GOT3 (cell line): ENCODE measurements at places on chromosomes 7 and 10.

DNA sequence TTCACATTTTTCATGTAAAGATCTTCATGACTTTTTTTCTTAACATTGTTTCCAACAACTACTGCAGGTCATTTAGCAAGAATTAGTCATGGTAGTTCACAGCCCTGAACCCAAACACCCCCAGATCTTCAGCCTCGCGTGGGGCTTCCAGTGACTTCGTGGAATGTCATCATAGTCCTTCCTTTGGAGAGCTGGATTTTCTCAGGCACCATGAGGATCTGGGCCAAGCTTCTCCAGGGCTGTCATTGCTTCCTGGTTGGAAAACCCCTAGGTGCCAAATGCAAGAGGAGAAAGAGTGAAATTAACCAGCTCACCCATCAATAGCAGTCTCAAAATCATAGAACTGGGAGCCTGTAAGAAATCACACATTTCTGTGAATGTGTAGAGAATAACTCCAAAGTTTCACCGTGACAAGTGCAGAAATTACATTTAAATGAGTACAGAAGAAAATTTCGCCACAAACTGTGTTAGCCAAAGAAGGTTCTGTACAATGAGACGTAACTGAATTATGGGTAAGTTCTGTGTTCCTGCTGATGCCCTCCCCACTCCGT, 175.4 kb downstream of the CELF2 start:
- no peak for DNase-seq

DNA sequence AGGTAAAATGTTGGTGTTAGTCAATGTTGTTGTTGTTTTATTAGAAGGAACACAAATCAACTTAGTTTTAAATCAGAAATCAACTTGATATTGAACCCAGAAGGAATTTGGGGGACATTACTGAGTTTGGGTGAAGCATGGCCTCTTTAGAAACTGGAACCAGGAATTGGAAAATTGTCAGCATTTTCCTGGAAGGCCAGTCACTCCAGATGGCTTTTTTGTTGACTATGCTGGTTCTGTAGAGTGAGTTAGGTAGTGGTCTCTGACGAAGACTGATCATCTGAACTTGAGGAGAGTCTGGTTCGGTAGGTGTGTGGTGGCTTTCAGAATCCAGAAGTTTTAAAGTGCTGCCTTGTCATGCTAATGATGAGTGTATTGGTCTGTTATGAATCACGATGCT, 111.5 kb downstream of the BMPER start:
- no peak for DNase-seq

GRCh38 chr7:51316262-51316665, 345 bp downstream of the COBL start:
- no peak for DNase-seq

DNA sequence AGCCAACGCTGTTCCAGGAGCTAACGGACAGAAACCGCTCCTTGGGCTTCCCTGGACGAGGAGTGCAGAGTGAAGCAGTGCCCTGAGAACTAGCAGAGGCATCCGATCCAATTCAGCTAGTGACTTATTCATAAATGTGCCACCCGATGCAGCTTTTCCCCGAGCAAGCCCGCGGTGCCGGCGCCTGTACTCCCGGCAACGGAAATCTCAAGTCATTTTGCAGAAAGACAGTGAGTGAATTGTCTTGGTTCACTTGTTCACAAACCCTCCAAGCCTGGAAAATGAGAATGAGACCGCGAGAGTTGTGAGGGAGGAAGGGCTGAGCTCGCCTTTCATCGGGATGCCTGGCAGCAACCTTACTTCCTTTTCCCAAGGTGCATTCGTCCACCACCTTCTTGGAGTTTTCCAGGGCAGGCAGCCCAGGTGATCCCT, 87.5 kb downstream of the COBL start:
- DNase-seq = no peak

GRCh38 chr7:94041529-94041928, 37.4 kb upstream of the BET1 start:
- DNase-seq = no peak

DNA sequence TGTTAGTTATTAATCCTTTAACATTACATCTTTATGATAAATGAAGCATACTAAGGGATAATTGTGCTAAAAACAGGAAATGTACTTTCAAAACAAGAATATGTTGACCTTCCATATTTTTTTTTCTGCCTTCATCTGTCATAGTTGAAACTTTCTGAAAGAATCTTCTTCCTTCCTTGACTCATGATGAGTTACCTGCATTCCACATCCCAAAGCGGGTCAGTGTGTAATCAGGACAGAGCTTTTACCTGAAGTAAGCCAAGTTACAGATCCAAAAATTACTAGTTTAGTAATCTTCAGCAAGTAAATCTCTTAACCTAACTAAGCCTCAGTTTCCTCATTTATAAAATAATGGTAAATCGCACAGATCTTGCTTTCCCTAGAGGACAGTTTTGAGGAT, 13.4 kb upstream of the ARL4A start:
- DNase-seq = no peak

DNA sequence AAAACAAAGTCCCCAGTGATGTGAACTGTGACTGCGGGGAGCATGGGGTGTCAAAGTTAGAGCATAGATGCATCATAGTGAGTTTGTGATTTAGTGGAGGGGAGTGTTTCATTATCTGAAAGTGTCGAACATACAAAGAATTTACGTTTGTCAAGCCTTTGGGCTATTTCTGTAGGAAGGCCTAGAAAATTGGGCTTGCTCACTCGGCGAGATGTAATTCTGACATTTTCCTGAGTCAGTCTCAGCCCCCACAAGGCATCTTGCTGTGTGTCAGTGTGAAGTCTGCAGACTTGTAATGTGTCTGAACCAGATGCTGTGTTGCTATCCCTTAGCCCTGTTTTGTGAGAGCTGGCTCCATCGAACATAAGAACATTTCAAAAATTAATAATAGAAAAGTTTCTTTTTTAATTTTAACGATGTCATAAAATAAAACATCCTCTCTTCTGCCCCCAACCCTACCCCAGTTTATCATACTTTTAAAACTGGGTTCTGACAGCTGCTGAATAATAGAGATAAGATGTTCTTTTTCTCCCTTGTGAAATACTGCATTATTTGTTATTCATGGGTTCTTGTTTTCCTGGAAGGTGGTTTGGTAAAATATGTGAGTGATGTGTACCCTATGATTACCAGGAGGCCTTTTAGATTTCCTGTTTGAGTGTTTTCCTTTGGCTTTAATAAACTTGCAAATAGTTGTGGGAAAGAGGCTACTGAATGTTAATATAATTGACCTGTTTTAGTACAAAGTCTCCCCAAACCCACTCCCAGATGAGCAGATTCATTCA, 207.4 kb downstream of the GPR158 start:
- DNase-seq = no peak

GRCh38 chr7:29335188-29336083, 140.9 kb downstream of the CHN2 start:
- DNase-seq = no peak

- no peak for DNase-seq
These were observed 61.7 kb downstream of the VOPP1 start for GRCh38 chr7:55510621-55511020.

DNA sequence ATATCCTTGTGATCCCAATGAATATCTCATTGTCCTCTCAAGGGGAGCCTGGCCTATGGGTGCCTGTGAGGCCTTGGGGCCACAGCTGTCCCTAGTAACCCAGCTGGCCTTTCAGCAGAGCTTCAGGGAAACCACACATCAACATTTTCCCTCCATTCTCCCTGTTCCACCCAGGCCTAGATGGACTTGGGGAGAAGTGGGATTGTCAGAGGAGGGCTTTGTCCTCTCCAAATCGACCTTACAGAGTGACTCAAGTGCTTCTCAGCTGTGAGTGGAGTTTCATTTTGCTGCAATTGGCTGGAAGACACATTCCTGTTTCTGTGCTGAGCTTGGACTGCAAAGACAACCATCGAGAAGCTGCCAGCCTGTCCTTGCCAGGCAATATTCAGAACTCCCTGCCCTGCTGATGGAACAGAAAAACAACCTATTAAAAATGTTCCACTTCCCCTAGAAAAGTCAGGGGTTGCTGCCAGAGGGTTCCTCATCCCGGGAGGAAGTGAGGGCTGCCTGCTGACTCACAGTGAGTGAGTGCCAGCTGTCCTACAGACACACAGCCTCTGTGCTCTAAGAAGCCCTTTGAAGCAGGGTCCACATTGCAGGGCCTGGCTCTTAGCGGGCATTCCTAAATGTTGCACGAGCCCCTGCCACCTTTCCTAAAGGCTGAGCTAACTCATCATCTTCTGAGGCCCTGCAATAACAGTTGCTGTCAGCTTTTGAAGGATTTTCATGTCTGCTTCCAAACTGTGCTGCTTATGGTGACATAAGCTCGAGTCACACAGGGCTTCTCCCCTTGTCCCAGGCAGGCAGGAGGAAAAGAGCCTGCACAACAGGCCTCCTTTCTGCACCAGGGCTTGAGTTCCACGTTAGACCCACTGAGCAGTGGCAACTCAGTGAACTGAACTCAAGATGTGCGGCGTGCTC, 20.5 kb downstream of the STRA8 start:
- DNase-seq = peak; percentile 31

DNA sequence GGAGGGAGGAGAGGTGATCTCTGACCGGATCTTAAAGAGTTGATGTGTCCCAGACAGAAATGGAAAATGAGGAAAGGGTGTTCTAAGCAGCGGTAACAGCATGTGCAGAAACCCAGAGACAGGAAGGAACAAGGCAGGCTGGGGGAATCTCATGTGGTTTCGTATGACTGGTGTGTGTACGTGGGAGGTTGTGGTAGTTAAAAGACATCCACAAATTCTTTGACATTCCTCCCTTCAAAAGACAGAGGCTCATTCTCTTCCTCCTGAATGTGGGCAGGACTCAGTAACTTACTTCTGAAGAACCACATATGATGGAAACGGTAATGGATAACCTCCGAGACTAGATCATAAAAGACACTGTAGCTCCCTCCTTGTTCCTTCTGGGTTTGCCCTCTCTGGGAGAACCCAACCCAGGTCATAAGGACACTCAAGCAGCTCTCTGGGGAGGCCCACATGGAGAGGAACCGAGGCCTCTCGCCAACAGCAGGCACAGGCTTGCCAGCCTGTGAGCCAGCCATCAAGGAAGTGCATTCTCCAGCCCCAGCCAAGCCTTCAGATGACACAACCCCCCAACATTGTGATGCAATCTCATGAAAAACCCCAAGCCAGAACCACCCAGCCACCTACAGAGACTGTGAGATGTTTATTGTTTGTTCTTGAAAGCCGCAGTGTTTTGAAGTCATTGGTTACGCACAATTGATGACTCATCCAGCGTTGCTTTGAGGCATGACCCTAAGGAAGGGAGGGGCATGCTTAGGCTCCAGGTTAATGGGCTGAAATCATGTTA, 116.0 kb downstream of the SLIT1 start:
- DNase-seq = no peak

GRCh38 chr7:41738806-41739205, 35.9 kb upstream of the INHBA start:
- no peak for DNase-seq

- no peak for DNase-seq
These were observed 60.7 kb upstream of the AGK start for GRCh38 chr7:141490474-141490873.

DNA sequence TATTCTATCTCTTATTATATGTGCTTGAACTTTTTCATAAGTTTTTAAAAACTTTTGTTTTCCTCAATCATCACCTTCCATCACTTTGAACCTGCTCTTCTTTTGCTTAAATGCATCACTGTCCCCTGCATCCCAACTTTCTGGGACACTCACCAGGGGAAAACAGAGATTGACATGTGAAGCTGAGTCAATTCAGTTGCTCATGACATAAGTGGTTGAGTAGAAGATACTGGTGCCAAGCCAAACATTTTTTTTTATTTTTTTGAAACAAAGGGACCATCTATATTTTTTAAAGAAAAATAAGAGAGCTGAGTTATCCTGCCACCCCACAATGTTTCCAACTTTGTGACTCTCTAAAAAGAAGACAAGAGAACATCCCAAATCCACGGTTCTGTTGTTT, 61.8 kb upstream of the AHR start:
- no peak for DNase-seq

DNA sequence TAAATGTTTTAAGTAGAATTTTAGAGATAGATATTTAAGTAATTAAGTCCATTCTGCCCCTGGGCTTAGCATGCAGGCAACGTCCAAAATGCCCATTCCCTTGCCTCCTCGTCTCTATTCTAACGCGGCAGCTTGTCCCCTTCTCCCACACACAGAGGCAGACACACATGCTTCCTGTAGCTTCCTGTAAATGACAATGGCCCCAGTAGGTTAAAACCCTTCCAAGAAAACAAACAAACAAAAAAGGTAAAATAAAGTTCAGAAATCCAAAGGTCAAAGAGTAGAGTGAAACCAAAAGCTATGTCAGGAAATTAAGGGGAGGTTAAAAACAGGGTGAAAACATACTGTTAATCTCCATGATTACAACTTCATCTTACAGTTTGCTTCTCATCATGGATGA, 857.6 kb downstream of the GATA3 start:
- no peak for DNase-seq

DNA sequence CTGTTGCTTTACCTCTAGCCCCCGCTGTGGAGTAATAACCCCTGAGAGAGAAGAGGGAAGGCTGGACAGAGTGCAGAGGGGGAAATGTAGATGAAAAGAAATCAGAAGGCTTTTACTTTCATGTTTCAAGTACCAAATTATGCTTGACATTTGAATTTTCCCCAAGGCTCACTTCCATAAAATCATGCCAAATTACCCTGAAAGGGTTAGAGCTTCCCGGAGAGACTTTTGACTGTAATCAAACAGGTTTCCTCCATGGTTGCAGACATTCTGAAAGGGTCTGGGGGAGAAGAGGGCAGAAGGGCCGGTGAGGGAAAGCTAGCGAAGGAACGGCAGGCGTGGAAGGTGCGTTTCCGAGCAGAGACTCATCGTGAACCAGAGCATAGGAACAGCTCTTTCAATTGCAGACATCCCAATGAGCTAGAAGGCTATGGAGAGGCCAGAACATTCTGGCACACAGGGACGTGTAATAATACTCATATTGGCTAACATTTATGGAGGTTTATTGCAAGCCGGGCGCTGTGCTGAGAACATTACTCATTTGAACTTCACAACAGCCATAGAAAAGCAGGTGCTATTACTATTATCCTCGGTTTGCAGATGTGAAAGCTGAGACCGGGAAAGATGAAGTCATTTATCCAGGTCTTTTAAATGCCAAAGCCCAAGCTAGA, 620.8 kb upstream of the AUTS2 start:
- DNase-seq = no peak

GRCh38 chr10:58373442-58373827, 11.8 kb upstream of the TFAM start:
- no peak for DNase-seq

DNA sequence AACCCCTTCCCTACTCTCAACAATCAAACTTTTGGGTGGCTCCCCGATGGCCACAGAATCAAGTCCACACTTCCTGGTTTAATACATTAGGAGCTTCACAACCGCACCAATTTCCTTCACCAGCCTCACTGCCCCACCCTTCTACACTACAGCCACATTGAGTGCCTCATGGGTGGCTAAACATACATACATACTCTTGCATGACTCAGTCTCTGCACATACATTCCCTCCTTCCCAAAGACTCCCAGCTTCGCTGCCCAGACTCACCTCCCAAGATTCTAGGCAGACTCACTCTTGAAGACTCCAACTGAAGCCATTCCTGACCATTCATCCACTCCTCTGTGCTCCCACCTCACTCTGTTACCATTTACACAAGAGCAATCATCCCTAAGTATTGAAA, 15.9 kb downstream of the VPS41 start:
- no peak for DNase-seq
